ENCODE measurements at places on chromosomes 2 and 18.
A peak's percentile ranks its signal among the peaks of the same experiment; 100 is the strongest.

DNA sequence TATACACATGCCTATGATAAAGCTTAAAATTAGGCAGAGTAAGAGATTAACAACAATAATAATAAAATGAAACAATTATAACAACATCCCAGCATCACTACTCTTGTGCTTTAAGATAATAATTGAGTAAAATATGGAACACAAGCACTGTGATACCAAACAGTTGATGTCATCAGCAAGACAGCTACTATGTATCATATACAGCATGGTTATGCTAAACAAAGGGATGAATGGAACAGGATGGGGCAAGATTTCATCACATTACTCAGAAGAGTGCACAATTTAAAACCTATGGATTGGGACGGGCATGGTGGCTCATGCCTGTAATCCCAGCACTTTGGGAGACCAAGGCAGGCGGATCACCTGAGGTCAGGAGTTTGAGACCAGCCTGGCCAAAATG is 1221.0 kb downstream of the SUCLG1 start:
- DNase-seq = no peak

GRCh38 chr2:187194049-187194448 is 254.0 kb downstream of the CALCRL start:
- no peak for DNase-seq

GRCh38 chr18:55477499-55477859 is 110.5 kb downstream of the TCF4 start:
- no peak for DNase-seq

- DNase-seq = no peak
Measured at GRCh38 chr2:234768608-234769196, 183.1 kb upstream of the SH3BP4 start.

GRCh38 chr2:218362606-218363005 is 5.9 kb downstream of the CATIP start:
- DNase-seq = no peak

DNA sequence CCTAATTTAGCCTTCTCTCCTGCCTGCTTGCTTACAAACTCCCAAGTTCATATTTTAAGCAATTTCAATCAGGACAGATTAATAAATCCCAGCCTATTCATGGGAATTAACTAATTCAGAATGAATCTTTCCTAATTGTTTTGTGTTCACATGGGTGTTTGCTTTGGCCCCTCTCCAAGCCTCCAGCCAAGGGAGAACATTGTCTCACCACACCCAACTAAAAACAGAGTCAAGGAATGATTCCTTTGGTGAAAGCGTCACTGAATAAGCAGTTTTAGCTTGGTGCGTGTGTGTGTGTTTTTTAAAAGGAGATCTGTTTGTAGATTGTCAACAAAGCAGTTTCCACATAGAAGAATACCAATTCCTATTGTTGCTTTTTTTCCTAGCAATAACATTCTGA is 43.0 kb upstream of the DSG1 start:
- no peak for DNase-seq

- DNase-seq = no peak
Measured at GRCh38 chr18:48547531-48547981, 8.7 kb downstream of the CTIF start.

DNA sequence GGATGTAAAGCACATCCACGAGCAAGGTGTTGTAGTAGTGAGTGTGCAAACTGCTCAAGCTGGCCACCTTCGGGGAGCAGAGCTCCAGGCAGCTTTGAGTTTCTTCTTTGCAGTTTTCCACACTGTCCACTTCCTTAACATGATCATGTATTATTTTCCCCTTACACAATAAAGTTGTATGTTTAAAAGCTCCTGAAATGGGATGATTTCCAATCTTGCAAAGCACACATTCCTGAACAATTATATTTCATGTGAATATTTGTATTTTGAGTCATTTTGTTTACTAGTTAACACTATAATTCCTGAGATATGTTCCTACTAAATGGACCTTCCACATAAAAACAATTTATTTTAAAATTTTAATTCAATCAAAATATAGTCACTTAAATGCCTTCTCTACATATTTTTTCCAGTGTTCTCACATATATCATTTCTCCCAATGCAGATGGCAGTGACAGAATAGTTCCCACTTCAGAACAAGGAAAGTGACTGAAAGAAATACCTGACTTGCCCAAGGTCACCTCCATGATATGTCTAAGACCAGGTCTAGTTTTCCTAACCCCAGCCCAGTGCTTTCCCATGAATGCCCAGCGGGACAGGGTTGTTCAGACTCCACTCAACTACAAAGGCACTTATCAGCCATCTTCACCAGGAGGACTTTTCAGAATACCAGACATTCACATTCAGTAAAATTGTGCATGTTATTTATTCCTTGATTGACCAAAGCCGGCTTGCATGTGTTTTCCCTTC is 5.5 kb downstream of the CYB5A start:
- DNase-seq = no peak

DNA sequence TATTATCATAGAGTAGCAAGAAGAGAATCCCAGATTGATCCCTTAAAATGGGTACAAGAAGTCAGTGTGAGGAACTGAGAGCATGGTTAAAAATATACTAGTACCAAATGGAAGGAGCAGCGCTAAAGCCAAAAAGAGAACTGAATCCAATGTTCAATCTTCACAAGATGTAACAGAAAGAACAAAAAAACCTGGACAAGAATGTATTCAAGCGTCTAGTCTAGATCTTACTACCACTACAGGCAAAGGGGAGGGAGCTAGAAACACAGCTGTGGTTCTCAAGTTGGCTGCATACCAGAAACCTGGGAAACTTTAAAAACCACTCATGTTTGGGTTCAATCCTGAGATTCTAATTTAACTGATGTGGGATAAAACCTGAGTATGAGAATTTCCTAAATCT is 57.5 kb downstream of the PIAS2 start:
- no peak for DNase-seq

DNA sequence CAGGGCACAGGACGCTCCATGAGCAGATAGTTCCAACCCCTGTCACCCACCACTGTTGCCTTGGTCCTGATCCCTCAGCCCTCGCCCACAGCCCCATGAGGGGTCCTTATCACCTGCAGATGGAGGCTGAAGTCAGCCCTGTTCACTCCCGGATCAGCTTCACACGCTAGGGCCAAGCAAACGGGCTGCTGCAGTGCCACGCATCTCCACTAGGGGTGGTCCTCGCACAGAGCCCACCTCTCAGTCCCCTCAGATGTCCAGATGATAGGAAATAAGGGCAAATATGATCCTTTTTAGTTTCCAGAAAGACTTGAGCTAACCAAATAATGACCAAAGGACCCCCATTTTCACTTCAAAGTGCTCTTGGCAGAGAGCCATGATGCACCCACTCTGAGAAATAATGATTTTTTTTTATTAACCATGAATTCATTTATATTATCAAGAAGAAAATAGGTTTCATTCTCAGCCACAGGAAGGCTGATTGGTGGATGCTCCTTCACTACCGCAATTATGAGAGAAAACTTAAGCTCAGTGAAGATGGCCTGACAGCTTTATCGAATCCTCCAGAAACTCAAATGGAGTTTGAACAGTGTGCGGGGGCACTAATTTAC is 71.9 kb upstream of the KLHL29 start:
- DNase-seq = no peak

DNA sequence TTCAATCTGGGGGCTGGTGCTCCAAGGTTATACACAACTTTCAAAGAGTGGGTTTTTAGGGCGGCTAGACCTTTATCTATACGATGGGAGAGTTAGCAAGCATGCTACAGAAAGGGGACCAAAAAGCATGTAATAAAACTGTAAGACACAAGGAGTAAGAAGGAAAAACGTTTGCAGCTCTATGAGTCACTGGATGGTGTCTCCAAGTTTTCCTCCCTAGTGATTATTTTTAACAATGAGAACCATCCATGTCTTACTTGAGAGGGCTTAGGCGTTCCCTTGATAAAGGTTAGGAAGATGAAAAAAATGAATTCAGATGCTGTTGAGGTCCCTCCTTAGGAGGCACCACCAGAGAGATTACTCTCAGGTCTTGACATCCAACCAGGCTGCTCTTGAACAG is 75.9 kb downstream of the HRH4 start:
- no peak for DNase-seq

DNA sequence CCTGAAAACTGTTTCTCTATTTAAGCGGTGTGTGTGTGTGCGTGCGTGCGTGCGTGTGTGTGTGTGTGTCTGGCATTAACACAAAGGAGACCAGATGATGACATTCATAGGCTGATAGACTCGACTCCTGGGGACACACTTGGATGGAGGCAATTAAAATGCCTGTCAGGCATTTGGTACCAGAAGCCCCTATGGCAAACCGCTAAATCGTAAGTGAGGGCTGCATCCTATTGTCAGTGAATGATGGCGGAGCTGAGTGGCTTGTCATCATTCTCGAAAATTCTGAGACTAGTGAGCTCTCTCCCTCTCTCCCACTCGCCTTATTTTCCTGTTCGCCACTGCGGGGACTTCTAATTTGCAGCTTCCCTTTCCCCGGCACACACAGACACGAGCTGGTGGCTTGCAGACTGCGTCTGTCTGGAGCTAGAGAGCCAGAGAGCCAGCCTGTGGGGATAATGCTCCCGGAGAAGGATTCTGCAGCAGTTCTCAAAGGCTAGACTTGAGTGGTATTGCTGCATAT is 155.4 kb downstream of the MAP2 start:
- peak; percentile 88 for DNase-seq

DNA sequence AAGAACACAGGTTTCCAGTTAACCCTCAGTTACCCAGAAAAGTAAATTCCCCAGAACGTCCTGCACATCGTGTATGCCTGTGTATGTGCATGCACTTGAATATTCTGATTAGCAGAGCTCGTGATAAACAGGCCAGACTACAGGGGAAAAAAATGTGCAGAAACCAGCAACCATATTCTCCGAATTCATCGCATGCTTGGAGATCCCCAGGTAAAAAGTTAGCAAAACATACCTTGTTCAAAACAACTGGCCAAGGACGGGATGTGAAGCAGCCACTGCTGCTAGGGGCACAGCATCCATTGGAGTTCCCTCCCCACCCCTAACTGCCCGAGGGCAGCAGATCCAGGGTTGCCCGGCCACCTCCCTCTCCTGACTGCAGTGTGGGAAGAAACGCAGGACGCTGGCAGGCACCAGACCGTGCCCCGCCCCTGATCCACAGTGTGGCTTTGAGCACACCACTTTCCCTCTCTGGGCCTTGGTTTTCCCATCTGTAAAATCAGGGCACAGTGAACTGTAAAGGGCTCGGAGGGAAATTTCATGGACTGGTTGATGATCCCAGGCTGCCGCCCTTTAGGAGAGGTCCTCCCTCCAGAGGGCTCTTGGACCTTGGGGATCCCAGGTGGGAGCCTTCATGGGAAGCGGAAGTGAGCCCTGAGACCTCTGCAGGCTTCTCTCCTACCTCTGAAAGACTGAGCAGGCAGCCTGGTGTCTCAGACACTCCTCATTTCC is 11.9 kb upstream of the ARID5A start:
- no peak for DNase-seq

DNA sequence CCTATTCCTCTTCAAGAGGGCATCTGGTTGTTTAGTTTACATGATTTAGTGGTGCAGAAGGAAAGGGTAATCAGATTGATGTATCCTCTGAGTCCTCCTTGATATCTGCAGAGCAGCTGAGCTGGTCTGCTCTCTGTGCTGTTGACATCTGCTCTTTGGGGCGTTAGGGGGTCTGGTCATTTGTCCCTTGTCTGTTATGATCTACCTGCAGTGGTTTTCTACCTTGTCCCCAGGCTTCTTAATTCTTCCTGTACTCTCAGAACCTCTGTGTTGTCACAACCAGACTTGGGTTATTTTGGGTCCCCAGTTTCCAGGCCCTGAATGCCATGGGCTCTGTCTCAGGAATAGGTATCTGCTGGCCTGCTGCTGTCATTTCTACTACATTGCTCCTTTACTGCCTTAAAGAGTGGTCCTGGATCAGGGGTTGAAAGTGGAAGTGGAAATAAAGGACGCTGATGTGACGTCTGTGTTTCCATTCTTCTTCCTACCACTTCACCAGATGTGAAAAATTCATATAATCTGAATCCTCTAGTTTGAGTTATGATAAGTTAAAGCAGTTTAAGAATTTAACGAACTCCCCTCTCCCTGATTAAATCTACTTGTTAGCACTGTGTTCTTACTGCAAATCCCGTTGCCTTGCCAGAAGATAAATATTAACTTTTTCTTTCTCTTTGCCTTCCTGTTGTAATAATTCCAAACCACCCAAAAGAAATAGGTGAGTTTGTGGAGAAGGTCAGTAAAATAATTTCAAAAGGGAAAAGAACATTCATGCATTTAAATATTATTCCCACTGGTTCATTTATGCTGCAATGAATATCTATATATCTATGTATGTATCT is 16.6 kb upstream of the CPS1 start:
- DNase-seq = no peak

DNA sequence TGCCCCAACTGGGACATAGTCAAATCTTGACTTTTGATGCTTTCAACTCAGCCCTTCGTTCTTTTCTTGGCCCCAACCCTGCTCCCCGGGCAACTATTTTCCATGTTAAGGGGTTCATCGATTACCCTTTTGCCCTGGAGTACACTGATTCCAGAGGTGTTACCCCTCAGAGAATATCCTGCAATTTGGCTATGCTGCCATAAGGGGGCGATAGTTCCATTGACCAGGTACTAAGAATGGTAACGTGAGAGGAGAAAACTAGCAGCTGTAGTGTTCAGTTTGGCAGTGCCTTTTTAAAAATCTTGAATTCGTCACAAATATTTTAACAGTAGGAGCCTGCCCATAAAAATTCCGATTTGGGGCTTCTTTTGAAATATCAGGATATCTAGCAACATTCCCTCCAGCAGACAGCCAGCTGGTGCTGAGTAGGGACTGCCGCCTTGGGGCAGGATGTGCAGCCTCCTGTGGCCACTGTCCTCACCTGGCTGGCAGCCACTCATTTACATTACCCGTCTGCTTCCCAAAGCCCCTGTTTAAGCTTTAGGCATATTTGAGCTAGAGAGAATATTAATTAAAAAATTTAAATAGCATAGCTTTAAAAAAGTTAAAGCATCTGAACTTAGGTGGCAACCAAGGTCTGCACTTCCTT is 146.3 kb upstream of the SKOR2 start:
- no peak for DNase-seq

GRCh38 chr2:15952451-15953146 is 12.2 kb downstream of the MYCN start:
- no peak for DNase-seq

- no peak for DNase-seq
Measured at GRCh38 chr2:241271706-241272302, 43.7 kb downstream of the HDLBP start.

GRCh38 chr2:172456002-172456401 is 28.6 kb downstream of the ITGA6 start:
- DNase-seq = peak; percentile 8

GRCh38 chr2:196335221-196335634 is 163.8 kb upstream of the STK17B start:
- no peak for DNase-seq

GRCh38 chr2:70905443-70906421 is 30.0 kb upstream of the ATP6V1B1 start:
- DNase-seq = no peak
